ENCODE measurements at places on chromosomes 4 and X.

DNA sequence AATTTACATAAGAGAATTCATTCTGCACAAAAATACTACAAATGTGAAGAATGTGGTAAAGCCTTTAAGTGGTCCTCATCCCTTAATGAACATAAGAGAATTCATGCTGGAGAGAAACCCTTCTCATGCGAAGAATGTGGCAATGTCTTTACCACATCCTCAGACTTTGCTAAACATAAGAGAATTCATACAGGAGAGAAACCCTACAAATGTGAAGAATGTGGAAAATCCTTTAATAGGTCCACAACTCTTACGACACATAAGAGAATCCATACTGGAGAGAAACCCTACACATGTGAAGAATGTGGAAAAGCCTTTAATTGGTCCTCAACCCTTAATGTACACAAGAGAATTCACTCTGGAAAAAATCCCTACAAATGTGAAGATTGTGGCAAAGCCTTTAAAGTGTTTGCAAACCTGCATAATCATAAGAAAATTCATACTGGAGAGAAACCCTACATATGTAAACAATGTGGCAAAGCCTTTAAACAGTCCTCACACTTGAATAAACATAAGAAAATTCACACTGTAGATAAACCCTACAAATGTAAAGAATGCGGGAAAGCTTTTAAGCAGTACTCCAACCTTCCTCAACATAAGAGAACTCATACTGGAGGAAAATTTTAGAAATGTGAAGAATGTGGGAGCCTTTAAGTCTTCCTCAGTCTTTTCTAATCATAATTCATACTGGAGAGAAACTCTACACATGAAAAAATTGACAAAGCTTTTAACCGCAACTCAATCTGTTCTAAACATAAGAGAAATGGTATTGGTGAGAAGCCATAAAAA lies 37.4 kb downstream of the ZNF718 start:
- DNase-seq: no peak

- DNase-seq: no peak
These were observed 75.3 kb upstream of the USP38 start for GRCh38 chr4:143109376-143109775.

DNA sequence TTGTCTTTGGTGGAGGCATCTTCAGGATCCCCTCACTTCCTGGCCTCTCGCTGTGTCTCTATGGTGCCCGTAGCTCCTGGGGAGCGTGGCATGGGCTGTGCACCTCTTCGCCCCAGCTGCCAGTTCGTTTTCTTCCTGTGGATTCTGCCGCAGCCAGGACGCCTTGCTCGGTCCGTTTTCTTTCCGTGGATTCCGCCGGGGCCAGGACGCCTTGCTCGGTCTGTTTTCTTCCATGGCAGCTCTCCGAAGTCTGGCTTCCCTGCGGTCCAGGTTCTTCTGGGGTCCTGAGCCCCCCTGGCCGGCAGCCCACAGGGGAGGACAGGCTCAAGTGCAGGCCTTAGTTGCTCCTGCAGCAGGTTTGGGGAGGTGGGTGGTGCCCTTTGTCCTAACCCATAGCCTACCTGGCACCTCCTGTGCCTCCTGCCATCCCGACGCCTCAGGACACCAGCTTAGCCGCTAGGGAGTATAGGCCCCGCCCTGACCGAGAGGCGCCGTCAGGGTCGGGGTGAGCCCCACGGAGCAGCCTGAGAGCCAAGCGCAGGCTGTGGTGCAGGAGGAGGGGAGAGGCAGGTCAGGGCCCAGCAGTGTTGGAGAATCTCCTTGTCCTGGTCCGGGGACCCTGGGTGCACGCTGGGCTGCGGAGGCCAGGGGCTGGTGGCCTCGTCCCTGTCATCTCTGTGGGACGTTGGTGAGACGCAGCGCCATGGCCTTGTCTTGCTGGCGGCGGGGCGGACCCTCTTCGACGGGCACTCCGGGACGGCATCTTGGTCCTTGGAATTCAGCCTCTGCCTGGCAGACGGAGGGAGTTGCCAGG lies 27.1 kb downstream of the UVSSA start:
- no peak for DNase-seq

DNA sequence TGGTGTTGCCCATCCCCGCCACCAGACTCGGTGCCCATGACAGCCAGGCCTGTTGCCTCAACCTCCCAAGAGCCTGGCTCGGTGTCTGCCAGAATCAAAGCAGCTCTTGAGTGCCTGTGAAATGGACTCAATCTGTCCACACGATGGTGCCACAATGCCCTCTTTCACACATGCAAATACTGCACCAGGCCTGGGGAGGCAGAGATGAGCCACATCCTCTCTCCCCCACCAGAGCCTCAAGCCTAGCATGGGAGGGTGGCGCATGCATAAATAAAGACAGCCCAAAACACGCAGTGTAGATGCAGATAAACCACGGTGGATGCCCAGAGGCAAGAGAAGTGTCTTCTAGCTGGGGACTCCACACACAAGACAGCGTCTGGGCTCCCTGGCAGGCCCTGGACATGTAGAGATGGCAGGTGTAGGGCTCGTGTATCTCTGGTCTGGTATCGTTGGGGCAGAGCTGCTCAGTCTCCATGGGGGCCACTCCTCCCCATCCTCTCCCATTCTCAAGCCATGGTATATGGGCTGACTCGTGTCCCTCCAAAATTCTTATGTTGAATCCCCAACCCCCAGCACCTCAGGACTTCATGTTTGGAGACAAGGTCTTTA lies 65.6 kb downstream of the JAKMIP1 start:
- no peak for DNase-seq

Measured in progenitor cell of endocrine pancreas (in vitro differentiated cells).